NCI-H2107 (cell line): ENCODE measurements at places on chromosomes 6 and 20.

- DNase-seq = no peak
Measured at GRCh38 chr6:158414851-158415262, 102.6 kb downstream of the TULP4 start.

GRCh38 chr6:39085129-39085797 lies 29.7 kb downstream of the SAYSD1 start:
- DNase-seq = no peak

GRCh38 chr6:53466257-53466656 lies 78.6 kb downstream of the GCLC start:
- DNase-seq = no peak

GRCh38 chr20:2109425-2110210 lies 8.0 kb downstream of the STK35 start:
- no peak for DNase-seq

- no peak for DNase-seq
Measured at GRCh38 chr6:11404838-11405237, 132.7 kb upstream of the TMEM170B start.

DNA sequence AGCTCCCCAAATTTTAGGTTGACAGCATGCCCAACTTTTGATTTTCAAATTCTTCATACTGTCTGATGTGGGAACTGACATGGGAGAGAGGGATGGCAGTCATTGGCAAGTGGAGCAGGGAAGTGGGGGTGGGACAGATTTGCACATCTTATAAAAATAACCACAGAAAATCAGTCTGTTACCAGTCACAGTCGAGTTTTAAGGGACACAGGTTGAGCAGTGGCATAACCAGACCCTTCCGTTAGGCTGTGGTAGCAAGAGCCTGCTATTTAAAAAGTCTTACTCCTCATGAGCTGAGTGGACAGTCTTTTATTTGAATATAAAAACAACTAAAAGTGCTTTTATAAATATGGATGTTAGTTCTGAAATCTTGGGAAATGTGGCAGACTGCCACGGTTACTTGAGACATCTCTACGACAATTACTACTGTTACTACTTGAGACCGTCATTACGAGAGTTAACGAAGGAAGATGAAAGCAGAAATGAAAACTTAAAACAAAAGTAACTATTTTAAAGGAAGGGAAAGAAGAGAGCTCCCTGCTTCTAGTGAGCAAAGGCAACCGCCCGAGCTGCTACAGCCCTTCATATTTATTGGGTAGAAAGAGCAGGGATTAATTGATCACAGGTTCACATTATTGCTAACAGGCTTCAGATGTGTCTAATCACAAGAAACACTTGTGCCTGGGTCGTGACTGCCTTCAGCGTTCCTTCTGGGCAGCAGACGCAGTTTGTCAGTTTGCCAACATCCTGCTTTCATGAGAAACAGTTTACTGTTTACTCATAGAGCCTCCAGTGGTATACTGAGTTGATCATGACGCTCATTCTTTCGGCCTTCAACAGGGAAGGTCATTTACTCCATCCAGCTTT lies 71.3 kb downstream of the EFHC1 start:
- DNase-seq = no peak

- DNase-seq = no peak
Measured at GRCh38 chr6:147071776-147072175, 132.4 kb upstream of the STXBP5 start.

DNA sequence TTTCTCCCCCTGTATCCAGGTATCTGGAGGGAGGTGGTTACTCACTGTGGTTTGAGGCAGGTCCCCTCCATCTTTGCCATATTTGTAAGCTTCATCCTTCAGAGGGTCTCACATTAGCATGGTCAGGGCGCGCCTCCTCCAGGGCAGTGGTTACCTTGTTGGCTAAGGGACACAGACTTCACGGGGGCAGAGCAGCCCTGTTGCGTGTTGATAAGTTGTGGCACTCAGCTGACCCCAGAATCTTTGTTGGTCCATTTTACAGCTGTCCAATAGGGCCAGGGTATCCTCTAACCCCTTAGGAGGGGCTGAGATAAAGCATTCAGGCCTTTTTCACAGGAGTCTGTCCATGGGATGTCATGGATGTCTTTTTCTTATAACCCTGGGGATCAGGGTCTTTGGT lies 89.5 kb upstream of the RNF24 start:
- DNase-seq = no peak

- DNase-seq = no peak
Measured at GRCh38 chr6:117451671-117452070, 25.9 kb upstream of the ROS1 start.

- no peak for DNase-seq
Measured at GRCh38 chr6:124446961-124447360, 515.3 kb upstream of the RNF217 start.

DNA sequence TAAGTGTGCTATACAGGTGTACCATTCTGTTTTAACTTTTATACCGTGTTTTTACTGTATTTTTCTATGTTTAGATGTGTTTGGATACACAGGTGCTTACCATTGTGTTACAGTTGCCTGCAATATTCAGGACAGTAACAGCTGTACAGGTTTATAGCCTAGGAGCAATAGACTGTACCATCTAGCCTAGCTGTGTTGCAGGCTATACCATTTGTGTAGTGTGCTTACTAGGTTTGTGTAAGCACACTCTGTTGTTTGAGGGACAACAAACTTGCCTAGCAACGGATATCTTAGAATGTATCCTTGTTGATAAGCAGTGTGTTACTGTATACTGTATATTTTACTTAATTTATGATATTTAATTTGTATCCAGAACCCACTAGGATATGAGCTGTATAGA lies 35.2 kb downstream of the ADGB start:
- DNase-seq = no peak

DNA sequence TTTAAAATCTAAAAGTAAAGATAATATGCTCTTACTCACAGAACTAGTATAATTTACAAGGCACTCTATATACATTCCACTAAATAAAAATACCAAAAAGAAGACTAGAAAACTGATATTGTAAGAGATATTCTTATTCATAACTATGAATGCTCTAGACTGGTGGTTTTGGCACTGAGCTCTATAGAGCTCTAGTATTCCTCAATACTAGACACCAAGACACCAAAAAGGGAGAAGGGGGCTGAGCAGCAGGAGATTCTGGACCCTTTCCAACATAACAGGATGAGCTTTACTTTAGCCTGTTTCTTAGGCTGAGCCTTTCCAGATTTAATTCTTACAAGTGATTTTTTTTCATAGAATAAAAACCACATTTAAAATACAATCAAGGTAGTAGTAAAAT lies 173.6 kb downstream of the COL21A1 start:
- no peak for DNase-seq

DNA sequence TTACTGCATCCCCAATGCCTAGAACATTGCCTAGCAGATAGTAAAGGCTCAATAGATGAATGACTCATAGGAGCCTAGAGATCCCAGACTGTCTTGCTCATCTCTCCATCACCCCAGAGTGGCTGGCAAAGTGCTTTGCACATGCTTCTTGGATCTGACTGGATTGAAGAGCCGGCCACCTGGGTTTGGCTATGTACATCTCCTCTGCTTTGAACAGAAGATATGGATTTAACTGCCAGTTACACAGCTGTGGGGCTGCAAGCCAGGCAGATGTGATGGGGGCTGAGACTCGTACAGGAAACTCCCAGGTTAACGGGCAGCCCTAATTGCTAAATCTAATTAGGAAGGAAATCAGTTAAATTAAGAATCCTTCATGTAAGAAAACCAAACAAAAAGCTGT lies 28.6 kb downstream of the MYLIP start:
- DNase-seq = no peak

DNA sequence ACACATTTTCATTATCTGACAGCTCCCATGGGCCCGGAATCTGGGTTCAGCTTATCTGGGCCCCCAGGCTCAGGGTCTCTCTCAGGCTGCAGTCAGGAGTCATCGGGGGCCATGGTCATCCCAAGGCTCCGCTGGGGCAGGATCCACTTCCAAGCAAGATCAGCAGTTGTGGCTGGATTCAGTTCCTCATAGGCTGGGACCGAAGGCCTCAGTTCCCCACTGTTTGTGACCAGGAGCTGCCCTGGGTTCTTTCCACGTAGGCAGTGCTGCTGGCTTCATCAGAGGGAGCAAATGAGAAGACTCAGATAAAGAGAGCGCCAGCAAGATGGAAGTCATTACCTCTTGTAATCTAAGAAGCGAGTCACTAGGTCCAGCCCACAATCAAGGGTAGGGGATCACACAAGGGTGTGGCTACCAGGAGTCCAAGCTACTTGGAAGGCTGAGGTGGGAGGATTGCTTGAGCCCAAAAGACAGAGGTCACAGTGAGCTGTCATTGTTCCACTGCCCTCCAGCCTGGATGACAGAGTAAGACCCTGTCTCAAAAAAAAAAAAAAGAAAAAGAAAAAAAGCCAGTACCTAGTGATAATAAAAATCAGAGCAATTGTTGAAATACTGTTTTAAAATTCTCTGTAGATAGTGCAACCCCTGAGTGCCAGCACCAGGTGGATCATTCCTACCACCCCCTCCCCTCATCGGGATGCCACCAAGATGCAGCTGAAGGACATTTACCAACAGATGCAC lies 162.7 kb downstream of the NFATC2 start:
- DNase-seq = no peak

GRCh38 chr6:127637830-127638409 lies 60.9 kb downstream of the C6orf58 start:
- DNase-seq = no peak

GRCh38 chr6:143821359-143821758 lies 21.8 kb upstream of the LTV1 start:
- DNase-seq = no peak
